Caudate nucleus (tissue), 63 donors: ENCODE measurements at places on chromosomes 1 and 21.

- no peak for DNase-seq
Measured at GRCh38 chr1:196649990-196650389, 1.9 kb upstream of the CFH start.

DNA sequence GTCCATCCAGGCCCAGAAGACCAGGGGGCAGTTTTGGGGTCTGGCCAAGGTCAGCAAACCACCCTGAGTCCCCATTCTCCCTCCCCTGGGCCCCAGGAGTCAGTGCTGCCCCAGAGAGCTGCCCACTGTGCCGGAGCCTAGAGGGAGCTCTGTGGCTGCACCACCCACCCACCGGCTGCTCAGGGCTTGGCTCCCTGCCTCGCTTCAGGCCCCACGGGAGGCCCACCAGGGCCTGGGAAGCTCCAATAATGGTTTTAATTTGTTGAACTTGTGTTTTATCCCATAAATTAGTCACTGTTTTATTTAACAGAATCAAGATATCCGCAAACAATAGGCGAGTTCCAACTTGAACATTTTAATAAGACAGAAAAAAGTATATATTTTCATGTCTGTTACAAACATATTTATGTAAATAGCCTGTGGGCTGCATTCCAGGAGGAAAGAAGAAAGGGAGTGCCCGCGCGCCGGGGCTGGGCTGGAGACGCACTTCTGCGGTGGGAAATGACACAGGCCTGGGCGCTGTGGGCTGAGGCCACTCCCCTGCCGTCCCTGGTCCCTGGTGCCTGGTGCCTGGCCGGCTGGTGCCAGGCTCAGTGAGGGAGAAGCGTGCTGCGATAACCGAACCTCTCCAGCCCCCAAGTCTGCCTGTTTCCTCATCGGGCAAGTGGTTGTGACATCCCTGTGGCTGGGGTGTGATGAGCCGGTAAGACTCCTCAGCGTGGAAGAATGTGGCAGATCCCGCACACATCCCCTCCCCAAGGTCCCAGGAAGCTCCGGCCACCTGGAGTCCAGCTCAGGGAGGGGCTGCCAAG, 160.5 kb downstream of the PEX14 start:
- DNase-seq: no peak

- no peak for DNase-seq
Measured at GRCh38 chr1:245969283-245969682, 537.8 kb downstream of the SMYD3 start.

DNA sequence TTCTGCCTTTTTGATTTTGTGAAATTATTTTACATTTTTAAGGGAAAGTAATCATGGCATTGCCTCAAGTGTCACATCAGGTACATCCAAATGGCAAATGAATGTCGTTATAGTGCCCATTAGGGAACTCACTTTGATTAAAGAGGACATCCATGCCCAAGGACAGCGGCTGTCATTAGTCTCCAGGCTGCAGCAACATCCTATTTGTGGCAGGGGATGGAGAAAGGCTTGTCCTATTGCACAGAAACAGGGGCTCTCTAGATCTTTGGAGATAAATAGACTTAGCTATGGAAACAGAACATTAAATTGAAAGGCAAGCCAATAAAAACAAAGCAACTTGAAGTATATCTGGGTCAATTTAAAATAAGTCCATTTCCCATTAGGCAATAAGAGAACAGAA, 439.3 kb downstream of the NEGR1 start:
- DNase-seq: no peak

DNA sequence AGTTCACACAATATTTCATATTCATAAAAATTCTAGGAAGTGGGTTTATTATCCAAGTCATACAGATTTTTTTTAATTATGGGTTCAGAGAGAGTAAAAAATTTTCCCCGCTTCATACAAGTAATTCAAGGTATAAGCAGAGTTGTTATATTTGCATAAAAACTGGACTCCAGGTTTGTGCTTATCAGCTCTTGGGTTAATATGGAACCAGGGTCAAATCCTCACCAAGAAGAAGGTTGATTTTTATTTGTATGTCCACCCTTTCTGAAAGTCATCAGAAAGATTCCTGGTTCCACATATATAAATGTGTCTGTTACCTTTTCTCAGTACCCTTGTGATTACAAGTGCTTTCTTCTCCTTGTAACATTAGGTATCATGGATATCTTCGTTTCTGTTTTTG, 143.8 kb upstream of the PKN2 start:
- DNase-seq: no peak

GRCh38 chr1:160971618-160972056, 17.0 kb upstream of the ITLN2 start:
- DNase-seq: no peak

DNA sequence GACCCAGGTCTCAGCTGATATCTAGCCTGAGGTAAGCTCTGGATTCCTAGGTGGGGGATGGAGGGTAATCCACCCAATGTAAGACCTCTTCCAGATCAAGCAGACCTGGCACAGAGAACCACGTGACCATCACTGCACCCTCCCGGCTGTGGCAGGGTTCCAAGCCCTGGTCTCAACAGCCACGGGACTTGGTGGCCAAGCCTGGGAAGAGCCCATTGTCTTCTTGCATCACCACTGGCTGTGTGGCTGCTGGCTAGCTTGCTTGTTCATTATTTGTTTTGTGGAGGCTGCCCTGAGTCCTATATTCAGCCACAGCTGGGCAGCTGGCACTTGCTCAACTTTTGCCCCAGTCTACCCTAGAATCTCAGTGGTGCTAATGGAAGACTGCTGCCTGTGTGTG, 24.1 kb upstream of the NFASC start:
- peak; percentile 64 for DNase-seq

DNA sequence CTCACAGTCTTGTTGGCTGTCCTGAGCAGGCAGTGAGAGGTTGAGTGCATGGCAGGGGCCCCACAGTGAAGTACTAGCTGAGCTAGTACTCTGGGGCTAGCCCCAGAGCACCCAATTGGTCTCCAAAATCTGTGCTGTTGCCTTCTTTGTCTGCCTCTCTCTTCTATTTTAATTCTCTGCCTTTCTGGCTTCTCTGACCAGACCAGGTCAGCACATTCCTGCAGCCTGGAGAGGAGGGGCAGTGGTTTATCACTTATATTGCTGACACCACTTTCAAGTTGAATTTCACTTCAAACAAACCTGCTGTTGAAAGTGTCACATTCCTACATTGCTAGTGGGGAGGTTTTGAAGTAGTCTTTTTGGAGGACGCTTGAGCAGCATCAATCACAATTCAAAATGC, 628.7 kb downstream of the PTPRU start:
- no peak for DNase-seq

- no peak for DNase-seq
Measured at GRCh38 chr1:59354709-59355337, 57.9 kb downstream of the FGGY start.

- DNase-seq: peak; percentile 76
Measured at GRCh38 chr1:20493839-20494608, 8.0 kb upstream of the CAMK2N1 start.

DNA sequence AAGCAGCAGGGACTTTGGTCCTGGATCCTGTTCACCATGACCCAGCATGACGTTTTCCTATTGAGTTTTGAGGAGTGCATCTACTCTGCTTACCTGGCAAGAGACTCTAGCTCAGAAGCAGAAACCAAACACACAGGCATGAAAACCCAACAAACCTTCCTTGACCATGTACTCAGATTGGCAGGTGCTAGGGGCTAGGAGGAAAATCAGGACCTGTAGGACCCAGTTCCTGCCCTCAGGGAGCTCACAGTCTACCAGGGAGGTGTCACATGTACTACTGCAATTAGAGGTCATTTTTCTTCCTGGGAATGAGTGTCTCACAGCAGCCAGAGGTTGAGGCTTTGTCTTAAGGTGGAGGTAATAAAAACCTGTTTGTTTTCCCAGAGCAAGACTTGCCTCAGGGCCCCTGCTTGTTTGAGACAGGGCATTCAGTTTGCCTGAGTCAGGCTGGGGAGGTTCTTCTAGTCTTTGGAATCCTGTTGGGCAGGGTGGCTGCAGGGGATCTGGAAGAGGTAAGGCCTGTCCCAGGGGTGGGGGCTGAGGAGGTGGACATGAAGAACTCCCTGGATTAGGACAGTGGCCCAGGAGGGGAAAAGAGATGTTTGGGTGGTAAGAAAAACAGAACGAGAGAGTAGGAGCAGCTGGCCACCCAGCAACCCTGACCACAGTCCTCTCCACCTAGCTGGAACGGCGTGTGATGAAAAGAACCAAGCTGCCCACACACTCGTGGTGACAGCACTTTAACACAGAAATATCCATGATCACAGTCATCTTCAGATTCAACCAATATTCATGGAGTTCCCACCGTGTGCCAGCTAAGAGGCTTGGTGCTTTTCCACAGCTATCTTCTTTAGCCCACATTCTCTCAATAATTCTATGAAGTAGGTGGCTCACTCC, 30.8 kb downstream of the IER5 start:
- DNase-seq: no peak

GRCh38 chr1:25523542-25523941, 19.9 kb upstream of the LDLRAP1 start:
- no peak for DNase-seq

DNA sequence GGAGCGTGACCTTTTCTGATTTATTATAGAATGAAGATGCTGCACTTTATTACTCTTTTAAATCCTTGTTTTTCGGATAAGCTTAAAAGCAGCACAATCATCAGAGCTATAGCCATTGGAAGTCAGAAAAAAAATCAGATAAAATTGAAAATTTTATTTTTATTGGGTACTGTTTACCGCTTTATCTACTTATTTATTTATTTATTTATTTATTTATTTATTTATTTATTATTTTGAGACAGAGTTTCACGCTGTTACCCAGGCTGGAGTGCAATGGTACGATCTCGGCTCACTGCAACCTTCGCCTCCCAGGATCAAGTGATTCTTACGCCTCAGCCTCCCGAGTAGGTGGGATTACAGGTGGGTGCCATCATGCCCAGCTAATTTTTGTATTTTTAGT, 83.1 kb upstream of the CHRM3 start:
- DNase-seq: no peak

GRCh38 chr1:204192589-204193352, 3.5 kb downstream of the KISS1 start:
- no peak for DNase-seq

DNA sequence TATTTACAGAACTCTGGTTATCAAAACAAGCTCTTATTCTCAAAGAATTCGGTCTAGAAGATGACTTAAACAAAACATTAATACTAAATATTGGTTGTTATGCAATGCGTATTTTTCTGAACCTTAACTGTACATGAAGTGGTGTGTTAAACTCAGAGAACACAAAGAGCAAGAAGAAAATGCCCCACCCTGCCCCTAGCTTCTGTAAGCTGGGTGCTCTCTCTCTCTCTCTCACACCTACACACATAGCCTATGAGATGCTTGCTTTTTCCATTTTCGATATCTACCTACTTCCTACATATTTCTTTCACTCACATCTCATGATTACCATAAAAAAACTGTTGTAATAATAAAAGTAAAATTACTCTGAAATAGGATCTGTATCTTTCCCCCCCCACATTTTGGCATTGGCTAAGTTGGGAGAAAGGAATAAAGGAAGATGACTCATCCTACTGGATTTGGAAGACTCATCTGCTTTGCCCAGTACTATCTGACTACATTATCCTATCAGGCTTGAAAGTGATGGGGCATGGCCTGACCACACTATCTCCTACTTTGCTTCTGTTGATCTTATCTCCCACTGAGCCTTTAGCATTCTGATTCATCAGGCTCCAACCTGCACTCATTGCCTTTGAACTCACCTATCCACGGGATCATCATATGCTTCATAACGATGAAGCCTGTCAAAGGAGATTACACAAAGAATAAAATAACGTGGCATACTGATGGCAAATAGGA, 2.9 kb downstream of the CRYZ start:
- no peak for DNase-seq

DNA sequence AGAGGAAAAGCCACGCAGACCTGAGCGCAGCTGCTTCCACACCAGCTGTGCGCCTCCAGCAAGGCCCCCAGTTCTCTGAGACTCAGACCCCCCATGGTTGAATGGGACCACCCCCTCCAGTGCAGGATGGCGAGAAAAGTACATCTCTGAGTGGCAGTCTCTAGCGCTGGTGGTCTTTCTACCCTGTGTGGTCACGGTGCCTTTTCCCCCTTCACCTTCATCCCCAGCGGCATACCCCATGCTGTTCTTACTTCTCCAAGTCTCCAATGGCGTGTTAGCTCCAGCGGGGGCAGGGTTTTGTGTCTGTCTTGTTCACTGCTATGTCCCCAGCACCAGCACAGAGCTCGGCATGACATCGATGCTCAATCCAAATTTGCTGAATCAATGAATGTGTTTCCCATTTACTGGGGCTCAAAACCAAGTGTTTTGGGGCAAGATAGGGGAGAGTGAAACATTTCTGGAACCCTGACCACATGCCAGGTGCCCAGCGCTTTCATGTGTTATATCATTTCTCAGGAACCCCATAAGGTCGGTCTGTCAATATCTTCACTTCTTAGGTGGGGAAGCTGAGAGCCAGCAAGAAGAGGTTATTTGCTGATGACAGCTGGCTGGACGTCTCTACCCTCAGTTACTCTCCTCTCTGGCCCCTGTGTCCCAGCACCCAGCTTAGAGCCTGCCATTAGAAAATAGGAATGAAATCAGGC, 959 bp upstream of the SDC3 start:
- DNase-seq: no peak

GRCh38 chr1:171793636-171794035, 12.2 kb downstream of the METTL13 start:
- no peak for DNase-seq
